Suppressor macrophage (primary cell): ENCODE measurements at places on chromosomes 16 and 17.
A peak's percentile ranks its signal among the peaks of the same experiment; 100 is the strongest.

GRCh38 chr17:3658784-3659449 lies 9.5 kb downstream of the TAX1BP3 start:
- DNase-seq, result no peak

DNA sequence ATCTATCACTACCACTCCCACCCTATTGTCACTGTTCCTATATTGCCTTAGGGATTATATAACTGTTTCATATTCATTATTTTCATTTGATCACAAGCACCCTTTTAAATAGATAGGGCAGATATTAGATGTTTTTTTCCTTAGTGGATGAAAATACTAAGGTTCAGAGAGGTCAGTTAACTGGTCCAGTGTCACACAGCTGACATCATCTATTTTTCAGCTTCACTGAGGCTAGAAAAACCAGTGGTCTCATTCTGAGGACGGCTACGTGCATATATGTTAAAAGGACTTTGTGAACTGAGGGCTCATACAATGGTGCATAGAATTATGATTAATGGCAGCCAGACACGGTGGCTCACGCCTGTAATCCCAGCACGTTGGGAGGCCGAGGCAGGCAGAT lies 29.0 kb upstream of the RGS9 start:
- no peak for DNase-seq

DNA sequence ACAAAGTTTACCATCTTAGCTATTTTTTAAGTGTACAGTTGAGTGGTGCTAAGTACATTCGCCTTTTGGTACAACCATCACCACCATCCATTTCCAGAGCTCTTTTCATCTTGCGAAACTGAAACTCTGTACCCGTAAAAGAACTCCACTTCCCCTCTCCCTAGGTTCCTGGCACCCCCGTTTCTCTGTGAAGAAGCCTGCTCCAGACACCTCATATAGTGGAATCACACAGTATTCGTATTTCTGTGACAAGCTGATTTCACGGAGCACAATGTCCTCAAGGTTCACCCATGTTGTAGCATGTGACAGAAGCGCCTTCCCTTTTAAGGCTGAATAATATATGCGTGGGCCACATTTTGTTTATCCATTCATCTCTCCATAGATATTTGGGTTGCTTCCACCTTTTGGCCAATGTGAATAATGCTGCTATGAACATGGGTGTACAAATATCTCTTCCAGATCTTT lies 54.2 kb upstream of the MAP3K14 start:
- DNase-seq, result peak; percentile 29

GRCh38 chr17:33647956-33648355 lies 354.9 kb upstream of the ASIC2 start:
- peak; percentile 12 for DNase-seq

- DNase-seq, result no peak
These were observed 941 bp upstream of the RNF112 start for GRCh38 chr17:19410091-19410490.

GRCh38 chr16:67930678-67931211 lies 917 bp downstream of the CTRL start:
- no peak for DNase-seq

DNA sequence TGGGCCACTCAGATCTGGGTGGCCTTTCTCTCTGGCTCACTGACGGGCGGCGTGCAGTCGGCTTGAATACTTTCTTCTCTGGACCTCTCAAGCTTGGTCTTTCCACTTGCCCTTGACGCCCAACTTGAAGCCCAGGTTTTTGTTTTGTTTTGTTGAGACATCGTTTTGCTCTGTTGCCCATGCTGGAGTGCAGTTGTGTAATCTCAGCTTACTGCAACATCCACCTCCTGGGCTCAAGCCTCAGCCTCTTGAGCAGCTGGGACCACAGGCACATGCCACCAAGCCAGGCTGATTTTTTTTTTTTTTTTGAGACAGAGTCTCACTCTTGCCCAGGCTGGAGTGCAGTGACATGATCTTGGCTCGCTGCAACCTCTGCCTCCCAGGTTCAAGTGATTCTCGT lies 22.7 kb upstream of the KIF19 start:
- DNase-seq, result no peak

GRCh38 chr17:45431531-45432404 lies 902 bp downstream of the ARHGAP27 start:
- DNase-seq, result peak; percentile 59

DNA sequence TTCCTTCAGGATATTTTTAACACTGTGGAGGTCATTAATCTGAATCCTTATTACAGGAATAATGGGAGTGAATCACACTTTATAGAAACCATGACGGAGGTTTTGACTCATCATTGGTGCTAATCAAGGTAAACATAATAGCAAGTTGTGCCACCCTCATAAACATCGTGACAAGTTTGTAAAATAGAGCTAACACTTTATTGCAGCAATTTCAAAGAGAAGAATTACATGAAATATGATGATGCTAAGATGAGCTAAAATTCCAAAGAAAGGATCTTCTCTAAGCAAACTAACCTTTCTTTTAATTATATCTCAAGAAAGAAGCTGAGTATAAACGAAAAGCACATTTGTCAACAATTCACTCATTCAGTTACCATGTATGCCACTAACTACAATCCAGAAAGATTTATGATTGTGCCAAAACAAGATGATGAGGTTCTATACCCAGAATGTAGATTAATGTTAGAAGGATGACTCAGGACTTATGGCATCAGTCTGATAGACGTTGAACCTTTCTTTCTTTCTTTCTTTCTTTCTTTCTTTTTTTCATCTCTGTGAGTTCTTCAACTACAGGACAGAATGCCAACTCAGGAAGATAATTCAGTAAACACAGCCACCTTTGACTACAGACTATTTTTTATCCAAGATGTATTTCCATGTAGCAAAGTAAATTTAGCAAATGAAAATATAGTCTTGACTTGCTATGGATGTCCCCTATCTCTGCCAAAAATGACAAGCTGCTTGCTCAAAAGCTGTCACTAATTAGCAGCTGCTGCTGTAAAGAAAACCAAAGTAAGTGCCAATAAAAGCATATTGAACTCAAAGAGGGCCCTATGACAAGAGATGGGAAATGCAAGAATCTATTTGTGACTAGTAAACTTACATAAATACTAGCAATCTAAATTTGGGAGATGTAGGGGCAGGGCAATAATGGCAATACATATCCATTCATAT lies 23.3 kb downstream of the STAT5B start:
- DNase-seq, result no peak

GRCh38 chr17:51745993-51746392 lies 412.5 kb downstream of the CA10 start:
- DNase-seq, result no peak

DNA sequence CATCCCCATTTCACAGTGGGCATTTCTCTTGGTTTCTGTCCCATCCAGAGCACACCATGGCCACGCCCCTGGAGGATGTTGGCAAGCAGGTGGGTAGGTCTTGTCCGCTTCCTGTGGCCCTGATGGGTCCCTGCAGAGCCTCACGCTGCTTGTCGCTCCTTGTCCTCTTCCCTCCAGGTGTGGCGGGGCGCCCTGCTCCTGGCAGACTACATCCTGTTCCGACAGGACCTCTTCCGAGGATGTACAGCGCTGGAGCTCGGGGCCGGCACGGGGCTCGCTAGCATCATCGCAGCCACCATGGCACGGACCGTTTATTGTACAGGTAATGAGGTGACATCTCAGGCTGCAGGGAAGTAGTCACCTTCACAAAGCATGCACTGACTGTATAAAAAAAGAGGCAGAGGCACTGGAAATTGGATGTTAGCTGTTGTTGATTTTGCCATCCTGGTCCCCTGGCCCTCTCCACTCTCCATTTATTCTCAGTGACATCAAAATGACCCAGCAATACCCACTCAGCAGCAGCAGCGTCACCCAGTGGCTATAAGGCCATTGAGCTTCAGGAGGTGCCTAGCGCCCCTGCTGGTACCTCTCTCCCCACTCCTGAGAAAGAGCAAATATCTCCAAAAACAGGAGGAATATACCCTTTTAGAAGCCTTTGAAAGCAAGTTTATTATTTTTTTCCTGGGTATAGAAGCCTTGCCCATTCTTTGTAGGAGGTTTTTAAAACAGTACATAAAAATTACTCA lies 13.7 kb downstream of the METTL22 start:
- no peak for DNase-seq
